Small intestine (tissue), 16 donors: ENCODE measurements at places on chromosomes 6 and 20. TPM values are rescaled to one million over a fixed set of nuclear protein-coding genes. Genes with fewer than 3 reads are reported as not detected.

DNA sequence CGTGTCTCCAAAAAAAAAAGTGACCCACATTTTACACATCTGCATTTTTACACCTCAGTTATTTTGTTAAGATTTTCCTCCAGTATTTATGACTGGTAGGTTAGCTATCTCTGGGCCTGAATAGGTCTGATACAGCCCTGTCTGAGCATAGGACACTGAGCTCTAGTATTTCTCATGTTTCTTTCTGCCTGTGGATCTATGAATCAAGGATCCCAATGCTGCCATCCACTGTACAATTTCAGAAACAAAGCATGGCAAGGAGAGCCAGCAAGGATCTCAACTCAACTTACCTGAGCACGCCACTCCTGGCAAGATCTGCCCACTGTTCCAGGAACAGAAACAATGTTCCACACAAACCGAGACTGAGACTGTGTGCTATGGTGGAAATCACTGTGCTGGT is 36.4 kb upstream of the ENPP5 start:
- no peak overlapping the region for H3K4me3 ChIP-seq
- H3K27me3 ChIP-seq = no peaks in the 10 kb centered on the region
- no peak overlapping the region for H3K27ac ChIP-seq
- H3K36me3 ChIP-seq = no peaks in the 10 kb centered on the region

The CASS4 gene
- polyA plus RNA-seq = 1.1 TPM

DNA sequence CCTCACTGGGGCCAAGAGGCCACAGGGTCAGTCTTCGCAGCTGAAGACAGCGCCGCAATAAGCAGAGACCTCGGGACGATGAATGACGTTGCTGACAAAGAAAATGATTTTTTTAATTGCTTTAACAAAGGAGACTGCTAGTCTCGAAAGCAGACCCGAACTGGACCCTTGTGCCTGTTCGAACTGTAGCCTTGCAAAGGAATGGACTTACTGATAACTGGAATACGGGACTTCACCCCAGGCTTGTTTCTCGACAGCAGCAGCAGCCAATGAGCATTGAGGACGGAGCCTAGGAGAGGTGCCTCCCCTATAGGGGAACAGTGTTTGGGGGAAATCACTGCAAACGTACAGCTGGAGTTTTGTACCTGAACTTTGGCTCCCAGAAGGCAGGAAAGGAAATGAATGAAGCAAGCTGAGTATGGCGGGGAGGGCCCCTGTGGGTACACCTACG is 1.3 kb upstream of the TAF4 start:
- H3K36me3 ChIP-seq = peaks cover 17% of the 10 kb centered on the region
- H3K4me1 ChIP-seq = peaks cover 41% of the 10 kb centered on the region
- no peak overlapping the region for H3K4me3 ChIP-seq
- peak; percentile 91 for DNase-seq
- H3K27ac ChIP-seq = peak overlapping the region; percentile 96
- no peaks in the 10 kb centered on the region for H3K27me3 ChIP-seq

- H3K36me3 ChIP-seq = no peaks in the 10 kb centered on the region
- no peak overlapping the region for H3K4me3 ChIP-seq
- H3K27me3 ChIP-seq = no peaks in the 10 kb centered on the region
- DNase-seq = no peak
Observed at GRCh38 chr6:142236691-142237090, 65.1 kb upstream of the ADGRG6 start.
